Subcutaneous adipose tissue (tissue), 4 donors: ENCODE measurements at places on chromosomes 5 and 9. TPM values are rescaled to one million over a fixed set of nuclear protein-coding genes. Genes with fewer than 3 reads are reported as not detected.

The IL9 gene
- total RNA-seq = not detected

The GLDC gene
- total RNA-seq = not detected

The CDC25C gene
- 0.88 TPM for total RNA-seq

The FGF1 gene
- total RNA-seq = 4.9 TPM

The LHX3 gene
- total RNA-seq = not detected

The RXFP3 gene
- not detected for total RNA-seq

The FOXD4L4 gene
- total RNA-seq = not detected

The TMEFF1 gene
- 2.9 TPM for total RNA-seq

The RLN2 gene
- total RNA-seq = not detected

The MCIDAS gene
- not detected for total RNA-seq

The NUTM2F gene
- total RNA-seq = not detected

The ZDHHC11 gene
- 0.88 TPM for total RNA-seq

The SELENOP gene
- total RNA-seq = 1,385 TPM

The C5orf63 gene
- total RNA-seq = 2.2 TPM

The TRAF2 gene
- 5.8 TPM for total RNA-seq

The INIP gene
- total RNA-seq = 14.5 TPM

The SHISAL2B gene
- total RNA-seq = not detected

The GPR151 gene
- total RNA-seq = not detected

The SPATA31E1 gene
- not detected for total RNA-seq

The SLC46A2 gene
- not detected for total RNA-seq

The SPATA31D4 gene
- not detected for total RNA-seq

The CDC20B gene
- not detected for total RNA-seq

The SNCAIP gene
- total RNA-seq = 4.9 TPM

The SEMA6A gene
- 18.3 TPM for total RNA-seq

The PHF24 gene
- total RNA-seq = 0.34 TPM

The ANKRD18A gene
- not detected for total RNA-seq

The WNT8A gene
- total RNA-seq = not detected

The NR2F1 gene
- 2.0 TPM for total RNA-seq

The TSLP gene
- total RNA-seq = 1.8 TPM

The PCDH12 gene
- total RNA-seq = 2.4 TPM

The IFNB1 gene
- not detected for total RNA-seq

The RAD50 gene
- total RNA-seq = 34.8 TPM

The IZUMO3 gene
- not detected for total RNA-seq

The REEP2 gene
- total RNA-seq = 5.1 TPM

The GRM6 gene
- total RNA-seq = not detected

The CCDC192 gene
- 1.0 TPM for total RNA-seq

The GABRA1 gene
- total RNA-seq = not detected

The EQTN gene
- total RNA-seq = not detected

The HABP4 gene
- total RNA-seq = 15.1 TPM

The SH3GL2 gene
- not detected for total RNA-seq

The EIF4E1B gene
- not detected for total RNA-seq

The ITK gene
- 2.8 TPM for total RNA-seq

The TRIM36 gene
- not detected for total RNA-seq

The ST6GALNAC6 gene
- total RNA-seq = 287 TPM

The PCDHB2 gene
- 2.3 TPM for total RNA-seq

The TAF11L5 gene
- total RNA-seq = not detected

The SYK gene
- total RNA-seq = 72.4 TPM

The SVEP1 gene
- 87.2 TPM for total RNA-seq

The TEX48 gene
- not detected for total RNA-seq

The NR4A3 gene
- 8.8 TPM for total RNA-seq

The AGXT2 gene
- total RNA-seq = not detected

The ZBTB26 gene
- 5.8 TPM for total RNA-seq
